ENCODE measurements at places on chromosomes 7 and 10.

GRCh38 chr10:6635784-6636183 lies 55.7 kb upstream of the PRKCQ start:
- no peak for DNase-seq

DNA sequence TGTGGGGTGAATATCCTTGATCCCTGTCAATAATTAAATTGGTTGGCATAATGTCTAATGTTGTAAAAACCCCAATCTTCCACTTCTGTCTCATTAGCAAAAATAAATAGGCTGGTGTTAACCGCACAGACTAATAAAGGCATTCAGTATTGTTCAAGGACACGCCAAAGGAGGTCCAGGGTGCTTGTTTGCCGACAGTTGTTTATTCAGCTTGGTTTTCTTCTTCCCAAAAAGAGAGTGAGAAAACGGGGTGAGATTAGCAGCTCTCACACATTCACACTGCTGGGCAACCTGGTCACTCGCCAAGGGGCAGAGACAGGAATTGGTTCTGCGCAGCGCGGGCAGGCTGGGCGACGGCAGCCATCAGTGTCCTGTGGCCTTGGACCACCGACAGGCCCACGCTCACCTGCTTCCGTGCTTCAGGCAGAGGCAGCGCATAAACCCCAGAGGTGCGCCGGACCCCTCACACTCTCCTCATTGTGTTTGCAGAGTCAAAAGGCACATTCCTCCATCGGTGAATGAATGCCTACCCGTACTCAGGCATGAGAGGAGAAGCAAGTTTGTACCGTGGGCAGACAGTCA lies 26.2 kb upstream of the LMBR1 start:
- DNase-seq, result no peak

- no peak for DNase-seq
Measured at GRCh38 chr7:149191851-149192250, 3.5 kb upstream of the ZNF282 start.

DNA sequence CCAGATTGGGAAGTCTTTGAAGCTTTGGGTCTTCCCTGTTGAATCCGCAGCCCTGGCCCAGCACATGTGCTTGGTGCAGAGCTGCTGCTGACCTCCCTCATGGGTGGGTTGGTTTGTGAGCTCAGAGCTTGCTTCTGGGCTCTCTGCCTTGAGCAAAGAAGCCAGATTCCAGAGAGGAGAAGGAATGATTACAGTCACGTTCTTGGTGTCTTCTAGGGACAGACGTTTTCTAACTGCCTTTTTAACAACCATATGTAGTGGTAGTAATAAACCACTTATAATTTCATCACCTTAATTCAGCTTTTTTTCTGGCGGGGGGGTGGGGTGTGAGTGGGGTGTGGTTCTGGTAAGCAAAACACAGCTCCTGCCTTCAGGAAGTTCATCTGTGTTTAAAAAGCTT lies 39.5 kb downstream of the LRMDA start:
- DNase-seq, result no peak

Measured in mesendoderm (in vitro differentiated cells).